EL (cell line): ENCODE measurements at places on chromosomes 1 and 21.

DNA sequence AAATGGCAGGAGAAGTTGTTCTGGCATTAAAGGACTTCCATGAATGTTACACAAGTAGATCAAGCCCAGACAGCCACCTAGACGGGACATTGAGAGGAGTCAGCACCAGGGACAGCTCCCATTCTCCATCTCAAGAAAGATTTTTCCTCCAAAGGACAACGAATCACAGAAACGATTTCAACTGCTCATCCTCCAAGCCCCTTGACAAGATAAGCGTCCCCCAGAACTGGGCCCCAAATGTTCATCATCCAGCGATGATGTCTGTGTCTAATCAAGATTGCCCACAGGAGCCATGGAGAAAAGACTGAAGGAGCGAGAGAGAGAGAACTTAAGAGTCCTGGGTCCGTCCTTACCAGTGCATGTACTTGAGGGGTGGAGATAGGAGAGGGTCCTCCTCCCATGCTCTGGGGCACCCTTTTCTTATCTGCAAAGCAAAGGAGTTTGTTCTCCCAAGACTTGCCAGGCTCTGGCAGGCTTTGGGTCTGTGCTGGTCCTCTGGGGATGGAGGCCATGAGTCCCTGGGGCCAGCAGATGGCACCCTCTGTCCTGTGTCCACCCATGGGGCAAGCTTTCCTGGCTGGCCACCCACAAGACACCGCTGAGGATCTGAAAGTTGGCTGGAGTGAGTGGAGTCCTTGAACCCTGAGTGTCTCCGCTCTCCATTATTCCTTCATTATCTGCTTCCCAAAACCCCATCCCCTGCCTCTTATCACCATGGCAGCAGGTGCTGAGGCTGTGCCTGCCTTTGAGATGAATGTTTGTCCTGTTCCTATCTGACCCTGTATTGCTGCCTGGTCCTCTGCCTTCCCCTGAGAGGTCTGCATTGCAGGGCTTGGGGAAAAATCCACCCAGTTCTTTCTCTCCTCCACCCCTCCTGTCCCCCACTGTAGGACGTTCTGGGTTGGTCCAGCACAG is 164.6 kb downstream of the ACTL8 start:
- peak; percentile 41 for DNase-seq

DNA sequence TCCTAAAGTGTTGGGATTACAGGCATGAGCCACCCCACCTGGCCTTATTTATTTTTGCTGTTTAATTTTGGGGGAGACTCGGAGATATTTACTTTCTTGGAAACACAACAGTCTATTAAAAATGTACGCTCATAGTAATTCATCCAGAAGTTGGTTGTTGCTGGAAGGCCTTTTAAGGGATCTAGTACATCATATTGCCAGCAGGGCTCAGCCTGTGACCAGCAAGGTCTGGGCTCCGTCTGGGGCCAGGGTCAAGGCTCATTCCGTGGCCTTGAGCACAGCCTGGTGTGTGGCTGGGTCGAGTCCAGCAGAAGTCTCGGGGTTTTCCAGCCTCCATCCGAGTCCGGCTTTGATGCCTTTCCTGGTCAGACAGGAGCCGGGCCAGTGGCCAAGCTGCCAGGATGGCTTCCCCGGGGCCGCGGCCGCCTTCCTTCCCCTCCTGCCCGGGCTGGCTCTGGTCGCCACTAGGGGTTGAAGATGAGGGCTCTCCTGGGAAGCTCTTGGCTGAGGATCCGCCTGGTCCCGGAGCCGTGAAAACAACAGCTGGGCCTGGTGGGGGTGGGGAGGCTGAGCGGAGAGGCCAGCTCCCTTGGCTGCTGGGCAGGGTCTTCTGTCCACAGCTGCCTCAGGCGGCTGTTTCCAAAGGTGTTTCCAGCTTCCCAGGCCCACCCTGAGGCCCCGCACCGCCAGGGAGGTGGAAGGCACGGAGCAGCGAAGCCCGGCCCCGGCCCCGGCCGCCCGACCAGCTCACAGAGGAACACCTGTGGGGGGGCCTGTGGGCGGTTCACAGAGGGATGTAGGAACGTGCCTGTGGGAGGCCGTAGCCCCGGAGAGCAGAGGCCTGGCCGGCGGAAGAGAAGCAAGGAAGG is 5.1 kb upstream of the VWA1 start:
- DNase-seq = no peak

GRCh38 chr1:203250911-203251310 is 21.4 kb upstream of the CHIT1 start:
- no peak for DNase-seq

DNA sequence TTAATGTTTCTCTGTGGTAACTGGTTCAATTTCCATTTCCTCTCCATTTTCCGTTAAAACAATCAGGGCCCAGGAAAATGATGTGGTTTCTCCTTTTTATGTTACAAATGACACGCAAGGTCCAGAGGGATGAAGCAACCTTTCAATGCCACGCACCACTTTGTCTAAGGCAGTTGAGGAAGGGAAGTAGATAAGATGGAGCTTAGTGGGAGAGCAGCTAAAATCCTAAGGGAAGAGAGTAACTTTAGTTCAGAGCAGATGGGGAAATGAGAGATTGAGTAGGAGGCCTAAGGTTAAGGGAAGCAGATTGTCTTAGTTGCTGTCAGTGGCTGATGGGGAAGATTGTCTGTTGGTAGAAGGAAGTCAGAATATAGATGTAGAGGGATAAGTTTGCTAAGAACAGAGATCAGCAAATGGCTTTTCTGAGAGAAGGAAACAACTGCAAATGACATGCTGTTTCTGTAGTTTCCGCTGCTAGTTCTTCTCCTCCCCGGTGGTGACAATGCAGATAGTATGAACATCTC is 660 bp downstream of the CD1C start:
- DNase-seq = no peak

DNA sequence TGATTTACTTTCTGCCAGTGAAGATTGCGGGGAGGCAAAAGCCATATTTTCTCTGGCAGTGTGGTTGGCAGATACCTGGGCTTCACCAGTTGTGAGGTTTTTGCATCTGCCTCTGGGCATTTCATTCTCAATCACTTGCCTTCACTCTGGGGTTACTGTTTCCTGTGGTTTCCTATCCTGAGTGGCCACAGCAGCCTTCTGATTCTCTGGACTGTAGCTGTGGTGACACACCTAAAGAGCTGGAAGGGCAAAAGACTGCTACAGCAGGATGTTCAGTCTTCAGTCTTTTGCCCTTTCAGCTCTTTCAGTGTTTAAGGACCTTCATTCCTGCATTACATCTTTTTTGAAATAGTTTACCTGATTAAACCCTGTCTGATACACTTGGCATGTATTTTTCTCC is 50.5 kb upstream of the GPR52 start:
- peak; percentile 39 for DNase-seq

DNA sequence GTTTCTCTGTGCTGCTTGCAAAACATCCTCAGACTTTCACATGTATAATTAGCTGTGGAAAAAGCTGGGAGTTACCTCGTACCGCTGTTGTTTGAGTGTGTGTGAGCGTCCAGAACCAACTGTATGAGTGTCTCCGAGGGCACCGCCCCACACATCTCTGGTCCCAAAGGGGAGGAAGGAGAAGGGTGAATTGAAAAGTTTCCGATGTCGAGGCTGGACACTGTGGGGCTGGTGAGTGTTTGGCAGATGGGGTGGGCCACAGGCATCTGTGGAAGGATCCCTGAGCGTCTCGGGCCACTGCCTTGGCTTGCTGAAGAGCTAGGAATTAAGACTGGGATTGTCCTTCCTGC is 1.2 kb downstream of the ATP2B4 start:
- DNase-seq = peak; percentile 62

GRCh38 chr1:158951956-158952355 is 20.6 kb downstream of the PYHIN1 start:
- DNase-seq = no peak

- DNase-seq = no peak
These were observed 81.1 kb downstream of the ITPKB start for GRCh38 chr1:226657895-226658545.

DNA sequence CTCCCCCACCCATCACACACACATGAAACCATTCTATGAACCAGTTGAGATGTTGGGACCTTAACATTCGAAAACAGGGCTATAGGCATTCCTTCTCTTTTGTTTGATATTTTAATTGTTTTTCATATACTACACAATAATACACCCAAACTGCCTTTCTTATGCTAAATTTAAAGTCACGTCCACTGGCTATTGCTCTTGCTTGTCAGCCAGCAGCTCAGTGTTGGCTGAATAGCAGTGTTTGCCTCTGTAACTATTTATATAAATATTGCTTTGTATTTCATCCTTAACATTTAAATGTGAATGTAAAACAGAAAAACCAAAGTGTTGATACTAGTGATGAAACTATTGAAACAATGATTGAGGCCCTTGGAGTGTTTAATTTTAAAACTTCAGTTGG is 234.4 kb upstream of the KCNK2 start:
- no peak for DNase-seq

DNA sequence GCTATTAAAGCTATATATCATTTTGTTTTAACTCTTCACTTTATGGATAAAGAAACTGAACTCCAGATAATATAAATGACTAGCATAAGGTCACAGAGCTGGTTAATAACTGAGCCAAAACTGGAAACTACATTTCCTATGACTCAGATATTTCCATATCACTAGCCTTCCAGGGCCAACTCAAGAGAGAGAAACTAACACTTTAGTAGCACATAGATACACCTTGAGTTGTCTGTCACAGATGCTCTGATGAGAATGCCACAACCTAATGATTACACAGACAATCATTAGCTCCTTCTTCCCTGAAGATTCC is 40.7 kb downstream of the NME7 start:
- DNase-seq = peak; percentile 31

GRCh38 chr1:206816390-206817287 is 44.3 kb upstream of the IL10 start:
- DNase-seq = no peak

GRCh38 chr1:167774710-167775109 is 52.9 kb downstream of the MPZL1 start:
- DNase-seq = peak; percentile 59

GRCh38 chr1:156538711-156539440 is 33.5 kb downstream of the IQGAP3 start:
- no peak for DNase-seq

- DNase-seq = no peak
These were observed 2.4 kb downstream of the ELAPOR1 start for GRCh38 chr1:109116286-109116685.

DNA sequence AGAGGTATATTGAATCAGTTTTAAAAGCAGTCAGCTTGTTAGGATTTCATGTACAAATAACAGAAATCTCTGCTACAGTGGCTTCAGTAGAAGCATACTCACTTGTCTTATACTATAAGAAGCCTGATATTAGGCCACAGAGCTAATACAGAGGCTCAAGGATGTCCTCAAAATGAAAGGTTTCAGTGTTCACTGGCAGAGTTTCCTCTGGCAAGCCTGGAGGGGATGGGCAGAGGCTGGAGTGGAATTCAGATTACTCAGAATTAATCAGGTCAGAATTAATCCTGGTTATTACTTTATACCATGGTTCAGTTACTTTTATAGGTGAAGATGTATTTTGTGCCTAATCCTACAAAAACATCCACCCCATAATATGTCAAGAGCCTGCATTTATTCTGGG is 520.5 kb downstream of the USP25 start:
- no peak for DNase-seq

- DNase-seq = no peak
These were observed 179.3 kb downstream of the CACNA1E start for GRCh38 chr1:181662606-181663005.

DNA sequence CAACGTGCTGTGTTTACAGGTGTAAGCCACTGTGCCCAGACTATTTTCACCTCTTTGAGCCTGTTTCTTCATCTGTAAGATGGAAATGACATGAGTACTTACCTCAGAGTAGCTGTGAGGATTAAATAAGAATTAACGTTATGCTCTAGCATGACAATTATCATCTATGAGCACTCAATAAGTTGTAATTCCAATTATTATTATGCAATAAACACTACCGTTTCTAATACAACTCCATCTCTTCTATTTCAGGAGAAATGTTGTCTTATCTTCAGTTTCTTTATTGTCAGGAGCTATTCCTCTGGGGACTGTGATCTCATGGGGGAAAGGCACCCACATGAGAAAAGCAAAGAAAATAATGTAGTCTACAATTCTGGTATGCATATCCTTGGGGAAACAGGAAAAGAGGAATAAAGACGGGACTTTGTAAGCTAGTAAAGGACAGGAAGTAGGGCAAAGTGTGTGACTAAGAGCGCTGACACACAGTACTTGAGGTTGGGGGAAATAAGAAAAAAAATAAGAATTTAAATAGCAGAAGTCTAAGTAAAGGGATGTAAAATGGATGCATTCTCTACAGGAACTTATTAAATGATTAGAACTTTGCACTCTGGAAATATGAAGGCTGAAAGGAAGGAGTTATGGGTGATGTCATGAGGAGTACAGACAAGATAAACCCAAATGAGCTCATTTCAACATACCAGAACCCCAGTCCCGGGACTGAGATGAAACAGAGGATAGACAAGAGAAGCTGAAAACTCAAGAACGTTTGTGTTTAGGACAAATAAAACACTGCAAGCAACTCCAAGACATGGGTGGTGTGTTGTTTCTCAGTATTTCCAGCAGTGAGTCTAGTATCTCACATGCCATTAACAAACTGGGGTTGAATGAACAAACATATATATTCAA is 9.8 kb downstream of the PHC2 start:
- DNase-seq = peak; percentile 72

DNA sequence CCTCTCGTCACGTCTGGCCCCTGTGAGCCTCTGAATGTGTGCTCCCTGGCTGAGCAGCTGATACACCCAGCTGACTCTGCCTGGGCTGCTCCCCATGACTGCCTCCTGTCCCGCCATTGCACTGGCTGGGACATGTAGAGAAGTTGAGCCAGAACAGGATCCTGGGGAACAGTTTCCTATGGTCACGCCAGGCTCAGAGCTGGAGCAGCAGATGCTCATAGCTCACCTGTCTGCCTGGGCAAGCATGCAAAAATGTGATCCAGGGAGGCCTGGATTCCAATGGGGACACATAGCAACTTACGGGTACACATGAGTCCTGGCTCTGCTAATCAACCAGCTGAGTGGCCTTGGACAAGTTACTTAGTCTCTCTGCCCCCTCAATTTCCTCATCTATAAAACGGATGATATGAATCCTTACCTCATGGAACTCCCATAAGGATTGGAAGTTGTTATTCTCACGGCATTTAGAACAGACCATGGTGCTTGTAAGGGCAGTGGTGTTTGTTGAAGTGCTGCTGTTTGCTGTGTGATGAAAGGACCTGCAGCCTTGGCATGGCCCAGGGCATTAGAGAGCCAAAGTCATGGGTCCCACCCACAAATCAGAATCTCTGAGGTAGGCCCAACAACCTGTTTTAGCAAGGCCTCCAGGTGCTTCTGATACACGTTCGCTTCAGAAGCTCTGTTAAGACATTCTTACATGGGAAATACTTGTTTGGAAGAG is 150.3 kb upstream of the VANGL1 start:
- DNase-seq = no peak

DNA sequence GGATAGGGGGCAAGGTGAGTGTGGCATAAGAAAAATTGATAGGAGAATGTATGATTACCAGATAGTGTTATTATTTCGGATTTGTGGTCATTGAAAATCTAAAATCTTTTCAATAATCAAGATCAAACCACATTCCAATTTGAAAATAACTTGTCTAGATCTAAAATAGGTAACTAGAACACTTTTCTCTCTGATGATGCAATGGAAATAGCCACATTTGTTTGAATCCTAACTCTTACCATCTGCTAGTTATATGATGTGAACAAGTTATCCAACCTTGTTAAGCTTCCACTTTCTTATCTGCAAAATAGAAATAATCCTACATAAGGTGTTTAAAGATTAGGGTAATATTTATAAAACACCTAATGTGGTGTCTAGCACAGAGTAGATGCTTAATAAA is 3.8 kb downstream of the BTF3L4 start:
- no peak for DNase-seq

- DNase-seq = no peak
These were observed 27.8 kb downstream of the DNM3 start for GRCh38 chr1:171869097-171869496.

GRCh38 chr1:909861-910310 is 13.8 kb upstream of the SAMD11 start:
- DNase-seq = no peak

- DNase-seq = peak; percentile 15
These were observed 70.2 kb downstream of the KIF14 start for GRCh38 chr1:200550367-200550766.
